ENCODE measurements at places on chromosomes 4 and X.

DNA sequence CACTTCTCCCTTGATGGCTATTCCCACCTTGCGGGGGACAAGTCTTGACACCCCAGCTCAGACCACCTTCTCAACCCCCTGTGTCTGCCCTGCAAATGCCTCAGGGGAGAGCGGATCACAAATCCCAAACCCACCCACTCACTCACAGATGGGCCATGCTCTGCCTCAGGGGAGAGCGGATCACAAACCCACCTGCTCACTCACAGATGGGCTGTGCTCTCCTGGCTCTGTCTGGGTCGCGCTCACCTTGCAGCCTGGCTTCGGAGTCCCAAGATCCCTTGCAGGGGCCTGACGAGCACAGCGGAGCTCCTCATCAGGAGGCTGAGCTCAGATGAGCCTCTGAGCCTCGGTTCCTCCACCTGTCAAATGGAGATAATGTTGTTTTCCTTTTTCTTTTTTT, 38.6 kb downstream of the HTRA3 start:
- no peak for DNase-seq

- no peak for DNase-seq
Observed at GRCh38 chrX:53716328-53717088, 30.0 kb upstream of the HUWE1 start.

GRCh38 chr4:96383349-96383748, 543.5 kb downstream of the PDHA2 start:
- no peak for DNase-seq

GRCh38 chrX:9614016-9614415, 149.2 kb downstream of the TBL1X start:
- no peak for DNase-seq

GRCh38 chr4:108620933-108621905, 843 bp downstream of the RPL34 start:
- no peak for DNase-seq

GRCh38 chr4:15756361-15756861, 21.7 kb upstream of the CD38 start:
- DNase-seq: no peak

DNA sequence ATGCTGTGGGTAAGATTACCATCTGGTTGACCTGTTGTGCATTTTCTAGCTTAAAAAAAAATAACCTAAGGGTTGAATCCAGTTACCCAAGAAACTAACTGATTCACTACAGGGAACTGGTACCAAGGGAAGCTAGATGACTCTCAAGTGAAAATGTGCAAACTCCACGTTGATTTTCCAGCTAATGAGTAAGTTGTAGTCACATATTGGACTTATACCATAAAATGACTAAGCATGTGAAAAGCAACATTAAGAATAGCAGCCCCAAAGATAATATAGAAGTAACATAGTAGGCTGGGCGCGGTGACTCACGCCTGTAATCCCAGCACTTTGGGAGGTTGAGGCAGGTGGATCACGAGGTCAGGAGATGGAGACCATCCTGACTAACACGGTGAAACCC, 270.9 kb downstream of the SPRY1 start:
- no peak for DNase-seq

GRCh38 chr4:41498177-41498576, 39.8 kb upstream of the LIMCH1 start:
- DNase-seq: no peak

DNA sequence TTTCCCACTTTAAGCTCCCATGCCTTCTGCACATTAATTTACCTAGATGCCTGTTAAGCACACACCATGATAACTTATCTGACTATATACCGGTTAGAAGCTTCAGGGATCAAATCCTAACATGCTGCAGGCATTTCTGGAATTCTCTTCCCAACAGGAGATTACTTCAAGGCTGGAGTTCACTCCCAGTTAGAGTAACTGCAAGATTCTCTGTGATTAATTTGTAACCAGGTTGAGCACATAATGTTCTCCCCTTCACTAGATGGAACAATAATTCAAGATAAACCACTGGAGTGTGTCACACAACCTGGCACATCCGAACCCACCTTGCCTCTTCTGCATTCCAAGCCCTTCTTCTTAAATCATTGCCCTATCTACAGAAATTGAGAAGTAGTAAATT, 11.8 kb upstream of the UGT2A3 start:
- DNase-seq: no peak

GRCh38 chrX:39324233-39324930, 523.1 kb downstream of the MID1IP1 start:
- no peak for DNase-seq

- no peak for DNase-seq
Observed at GRCh38 chrX:150513544-150513943, 54.9 kb upstream of the MTM1 start.

Measured in hippocampal formation (tissue), 2 donors.